PC-9 (cell line): ENCODE measurements at places on chromosomes 3 and 15. TPM values are rescaled to one million over a fixed set of nuclear protein-coding genes. Genes with fewer than 3 reads are reported as not detected.

TTLL13 gene
- total RNA-seq: 0.93 and 0.96 TPM in 2 replicates

CLDN18 gene
- total RNA-seq: not detected in 2 replicates

GRCh38 chr3:171829841-171830517, 13.2 kb upstream of the TMEM212 start:
- peak; percentile 77 for DNase-seq
- H3K27ac ChIP-seq: no peak overlapping the region
- H3K4me3 ChIP-seq: no peak overlapping the region

DNA sequence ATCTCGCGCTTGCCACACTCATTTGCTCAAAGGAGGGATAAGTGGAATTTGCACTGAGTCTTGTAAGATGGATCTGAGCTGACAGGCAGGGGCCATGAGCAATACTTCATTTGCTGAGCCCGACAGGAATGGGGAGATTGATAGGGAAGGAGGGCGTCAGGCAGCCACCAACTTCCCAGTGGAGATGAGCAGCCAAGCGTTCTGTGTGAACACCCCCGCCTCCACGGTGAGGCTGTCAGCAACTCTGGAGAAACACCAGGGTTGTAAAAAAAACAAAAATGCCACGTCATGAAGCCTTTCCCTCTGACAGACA, 36.8 kb downstream of the TLE3 start:
- no peaks in the 10 kb centered on the region for H3K27me3 ChIP-seq
- H3K4me3 ChIP-seq: no peak overlapping the region
- no peak for DNase-seq

- no peak for DNase-seq
- no peak overlapping the region for H3K4me3 ChIP-seq
- no peaks in the 10 kb centered on the region for H3K36me3 ChIP-seq
- H3K4me1 ChIP-seq: no peaks in the 10 kb centered on the region
- H3K27me3 ChIP-seq: peaks cover 3% of the 10 kb centered on the region; the same call in 1 of the 2 replicates
- H3K27ac ChIP-seq: no peak overlapping the region
These were observed 77.0 kb downstream of the NTRK3 start for GRCh38 chr15:88179562-88179961.

DNA sequence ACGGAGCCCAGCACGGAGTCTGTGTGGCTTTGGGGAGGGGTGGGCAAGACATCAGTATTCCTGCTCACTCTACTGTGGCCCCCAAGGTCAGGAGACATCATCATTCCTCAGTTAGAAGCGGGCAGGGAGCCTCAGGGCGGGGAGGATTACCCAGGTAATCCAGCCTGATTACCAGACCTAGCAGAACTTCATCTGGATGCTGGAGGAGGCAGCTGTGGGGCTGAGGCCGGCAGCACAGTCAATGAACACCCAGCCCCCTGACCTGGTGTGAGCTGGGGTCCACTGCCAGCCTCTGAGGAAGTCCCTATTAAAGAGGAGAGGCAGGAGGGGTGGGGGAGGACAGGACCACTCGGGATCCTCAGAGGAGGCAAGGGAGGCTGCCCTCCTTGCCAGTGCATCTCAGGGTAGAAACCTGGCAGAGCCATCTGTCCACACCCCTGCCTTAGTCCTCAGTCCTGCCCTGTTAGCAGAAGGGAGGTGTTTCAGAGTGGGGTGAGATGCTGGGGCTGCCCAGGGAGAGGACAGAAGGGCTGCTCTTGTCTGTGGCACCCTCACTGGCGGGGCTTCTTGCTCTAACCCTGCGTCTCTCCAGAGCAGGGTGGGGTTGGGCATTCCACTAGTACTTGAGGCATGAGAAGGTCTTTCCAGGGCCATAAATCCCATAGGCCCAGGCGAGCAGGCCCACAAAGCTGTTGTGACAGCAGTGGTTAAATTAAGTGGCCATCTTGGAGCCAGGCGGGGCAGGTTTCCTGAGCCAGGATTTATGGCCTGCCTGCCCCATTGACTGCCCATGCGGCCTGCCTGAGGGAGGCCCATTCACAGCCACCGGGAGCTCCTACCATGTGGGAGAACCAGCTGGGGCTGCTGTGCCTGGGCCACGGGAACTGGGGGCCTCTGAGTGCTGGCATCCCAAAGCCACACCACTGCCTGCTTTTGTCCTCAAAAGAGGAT, 82.1 kb downstream of the LINGO1 start:
- H3K27me3 ChIP-seq: no peaks in the 10 kb centered on the region
- H3K4me1 ChIP-seq: peaks cover 11% of the 10 kb centered on the region
- H3K36me3 ChIP-seq: no peaks in the 10 kb centered on the region
- no peak overlapping the region for H3K27ac ChIP-seq
